Kidney capillary endothelial cell (primary cell): ENCODE measurements at places on chromosomes 1 and 21.

DNA sequence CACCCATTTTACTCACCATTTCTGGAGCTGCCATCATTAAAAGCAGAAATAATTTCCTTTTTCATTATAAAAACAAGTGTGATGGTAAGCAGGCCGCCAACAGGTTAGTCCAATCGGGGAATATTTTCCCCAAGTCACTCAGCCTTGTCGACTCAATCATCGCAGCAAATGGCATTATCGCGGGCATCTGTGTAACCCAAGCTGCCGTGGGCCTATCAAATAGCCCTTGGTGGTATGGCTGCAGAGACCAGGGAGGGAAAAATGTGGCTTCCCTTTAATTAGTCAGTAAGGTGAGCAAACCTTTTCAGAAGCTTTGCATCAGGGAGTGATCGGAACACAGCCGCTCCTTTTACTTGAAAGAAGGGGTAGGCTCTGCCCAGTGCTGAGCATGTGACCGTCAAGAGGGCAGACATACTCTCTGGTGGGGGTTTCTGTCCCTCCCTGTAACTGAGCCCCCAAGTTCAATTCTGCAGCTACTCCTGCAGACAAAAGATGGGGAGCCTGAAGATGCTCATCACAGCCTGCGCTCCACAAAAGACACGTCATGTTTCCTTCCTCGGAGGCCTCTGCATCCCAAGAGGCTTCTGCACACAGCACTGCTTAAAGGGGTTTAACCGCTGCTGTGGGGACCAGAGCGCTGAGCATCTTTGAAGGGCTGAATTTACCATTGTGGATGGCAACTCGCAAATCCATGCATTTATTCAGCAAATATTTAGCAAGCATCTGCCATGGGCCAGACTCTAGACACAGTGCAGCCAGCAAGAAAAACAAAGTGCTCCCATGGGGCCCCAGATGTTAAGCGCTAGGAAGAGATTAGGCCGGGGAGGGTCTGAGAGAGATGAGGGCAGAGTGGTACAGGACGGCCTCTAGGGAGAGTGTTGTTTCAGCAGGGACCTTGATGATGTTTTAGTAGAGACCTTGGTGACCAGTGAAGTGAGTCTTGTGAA, 1.2 kb upstream of the TMPRSS3 start:
- DNase-seq, result no peak

GRCh38 chr1:156246241-156246780, 1.5 kb downstream of the PAQR6 start:
- no peak for DNase-seq

- no peak for DNase-seq
These were observed 1.3 kb downstream of the EDARADD start for GRCh38 chr1:236395230-236395946.

DNA sequence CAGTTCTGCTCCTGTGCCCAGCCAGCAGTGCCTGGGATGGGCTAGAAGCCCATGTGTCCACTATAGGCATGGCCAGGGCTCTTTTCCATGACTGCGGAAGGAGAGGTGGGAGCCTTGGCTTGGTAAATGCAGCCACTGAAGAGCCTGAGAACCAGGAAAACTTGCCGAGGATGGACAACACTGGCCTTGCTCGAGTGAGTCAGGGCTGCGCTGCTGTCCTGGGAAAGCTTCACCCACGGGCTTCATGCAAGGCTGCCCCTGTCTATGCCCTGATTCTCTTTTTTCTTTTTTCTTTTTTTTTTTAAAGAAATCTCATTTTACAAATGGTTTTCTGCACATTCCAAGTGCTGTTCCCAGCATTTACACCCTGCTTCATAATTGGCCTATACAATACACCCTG, 156.5 kb downstream of the CAMTA1 start:
- no peak for DNase-seq

GRCh38 chr1:200488375-200489165, 78.7 kb upstream of the ZNF281 start:
- DNase-seq, result peak; percentile 75

- no peak for DNase-seq
These were observed 336.6 kb downstream of the SIPA1L2 start for GRCh38 chr1:232293361-232293760.

DNA sequence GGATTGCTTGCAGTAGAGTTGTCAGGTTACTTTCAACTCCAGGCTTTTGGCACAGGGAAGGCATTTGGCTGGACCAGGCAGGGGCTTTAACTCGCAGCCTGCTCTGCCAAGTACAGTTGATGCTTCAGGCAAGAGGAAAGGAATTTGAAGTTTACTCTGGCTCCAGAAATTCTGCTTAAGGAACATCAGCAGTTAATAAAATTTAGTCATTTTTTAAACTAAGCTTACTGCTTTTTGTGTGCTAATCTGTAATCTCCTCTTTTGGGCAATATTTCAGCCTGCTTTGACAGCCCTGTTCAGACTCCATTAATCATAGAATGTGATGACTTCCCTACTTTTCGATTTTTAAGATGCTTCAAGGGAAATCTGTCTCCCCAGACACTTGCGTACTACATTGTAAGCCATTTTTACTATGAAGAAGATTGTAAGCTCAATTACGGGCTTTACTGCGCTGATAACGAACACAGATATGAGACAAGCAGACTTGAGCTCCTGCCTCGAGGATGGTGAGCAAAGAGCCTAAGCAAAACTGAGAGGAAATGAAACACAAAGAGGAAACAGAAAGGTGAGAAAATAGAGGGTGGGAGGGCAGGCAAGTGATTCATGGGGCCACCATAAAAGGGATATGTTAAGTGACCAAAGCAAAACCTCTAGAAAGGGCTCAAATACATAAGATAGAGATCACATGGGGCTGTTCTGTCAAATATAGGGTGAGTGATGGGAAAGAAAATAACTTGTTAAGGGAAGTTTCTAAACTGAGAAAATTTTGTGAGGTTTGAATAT, 76.6 kb upstream of the VAV3 start:
- DNase-seq, result no peak
